ENCODE measurements at places on chromosomes 4 and X. TPM values are rescaled to one million over a fixed set of nuclear protein-coding genes. Genes with fewer than 3 reads are reported as not detected.

GRCh38 chr4:8765631-8766590 is 105.7 kb downstream of the HMX1 start:
- DNase-seq, result peak; percentile 37

GRCh38 chr4:78099058-78099457 is 41.9 kb downstream of the FRAS1 start:
- DNase-seq, result no peak

DNA sequence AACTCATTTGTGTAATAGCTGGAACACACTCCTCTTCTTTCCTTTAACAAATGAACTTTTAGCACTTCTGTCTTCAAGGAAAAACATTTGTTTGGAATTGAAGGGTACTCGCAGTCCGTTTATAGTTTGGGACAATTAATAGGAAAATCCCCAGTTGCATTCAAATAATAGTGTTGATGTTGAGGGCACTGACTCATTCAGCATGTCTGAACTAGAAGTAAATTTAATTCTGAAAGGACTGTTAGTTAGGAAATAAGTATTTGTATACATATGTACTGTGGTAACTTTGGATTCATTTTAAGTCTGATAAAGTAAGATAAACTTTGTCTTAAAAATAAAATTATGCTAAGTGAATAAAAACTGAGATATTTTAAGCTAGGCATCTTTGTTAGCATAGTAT is 27.2 kb downstream of the FAM199X start:
- no peak for DNase-seq

- DNase-seq, result no peak
These were observed 3.5 kb downstream of the GPC3 start for GRCh38 chrX:133981924-133982323.

GRCh38 chrX:130799393-130799792 is 103.6 kb downstream of the ENOX2 start:
- DNase-seq, result no peak

- no peak for DNase-seq
These were observed 156.0 kb downstream of the UGT8 start for GRCh38 chr4:114754616-114755015.

The HERC5 gene
- total RNA-seq, result 10.4 TPM

The BBS12 gene
- 4.1 TPM for total RNA-seq

The PHEX gene
- 0.37 TPM for total RNA-seq

GRCh38 chrX:74892561-74892960 is 32.7 kb downstream of the NEXMIF start:
- no peak for DNase-seq

The PPP2R3B gene
- total RNA-seq, result 65.6 TPM

DNA sequence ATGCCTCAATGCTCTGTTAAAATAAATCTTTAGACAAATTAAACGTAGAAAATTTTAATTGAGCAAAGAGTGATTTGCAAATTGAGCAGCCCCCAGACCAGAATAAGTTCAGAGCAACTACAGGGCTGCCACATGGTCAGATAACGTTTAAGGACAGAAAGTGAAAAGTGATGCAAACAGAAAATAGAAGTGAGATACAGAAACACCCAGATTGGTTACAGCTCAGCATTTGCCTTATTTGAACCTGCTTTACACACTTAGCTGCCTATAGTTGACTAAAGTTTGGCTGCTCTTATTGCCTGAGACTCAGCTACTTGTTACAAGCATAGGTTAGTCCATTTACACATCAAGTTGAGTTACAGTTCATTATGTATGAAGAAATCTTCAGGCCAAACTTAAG is 1800.8 kb upstream of the PCDH10 start:
- DNase-seq, result no peak

DNA sequence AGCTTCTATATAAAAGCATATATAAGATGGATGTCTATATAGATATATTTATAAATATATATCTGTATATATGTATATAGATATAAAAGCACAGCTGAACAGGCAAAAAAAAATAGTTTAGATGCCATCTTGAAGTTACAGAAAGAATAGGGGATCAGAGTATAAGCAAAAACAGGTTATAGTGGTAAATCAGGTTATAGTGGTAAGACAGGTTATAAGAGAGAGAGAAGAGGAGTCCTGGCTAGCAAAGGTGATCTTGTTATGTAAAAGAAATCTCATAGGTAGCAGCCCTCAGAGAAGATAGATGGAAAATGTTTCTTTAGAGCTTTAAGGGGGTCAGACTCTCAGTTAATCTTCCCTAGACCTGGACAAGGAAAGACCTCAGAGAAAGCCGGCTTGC is 1263.1 kb downstream of the PCDH7 start:
- no peak for DNase-seq
